ENCODE measurements at places on chromosomes 6 and 20. TPM values are rescaled to one million over a fixed set of nuclear protein-coding genes. Genes with fewer than 3 reads are reported as not detected.
A peak's percentile ranks its signal among the peaks of the same experiment; 100 is the strongest.

CARMIL1 gene
- 17.7 TPM for polyA plus RNA-seq

RPN2 gene
- 298 TPM for polyA plus RNA-seq

LPA gene
- 0.31 TPM for polyA plus RNA-seq

TBX18 gene
- not detected for polyA plus RNA-seq

OPRM1 gene
- polyA plus RNA-seq, result not detected

ATP9A gene
- polyA plus RNA-seq, result 0.11 TPM

CLPSL1 gene
- not detected for polyA plus RNA-seq

KIAA1755 gene
- polyA plus RNA-seq, result not detected

GJA10 gene
- not detected for polyA plus RNA-seq

GRCh38 chr6:135382182-135382628, 115.3 kb downstream of the AHI1 start:
- peak; percentile 37 for DNase-seq

DNA sequence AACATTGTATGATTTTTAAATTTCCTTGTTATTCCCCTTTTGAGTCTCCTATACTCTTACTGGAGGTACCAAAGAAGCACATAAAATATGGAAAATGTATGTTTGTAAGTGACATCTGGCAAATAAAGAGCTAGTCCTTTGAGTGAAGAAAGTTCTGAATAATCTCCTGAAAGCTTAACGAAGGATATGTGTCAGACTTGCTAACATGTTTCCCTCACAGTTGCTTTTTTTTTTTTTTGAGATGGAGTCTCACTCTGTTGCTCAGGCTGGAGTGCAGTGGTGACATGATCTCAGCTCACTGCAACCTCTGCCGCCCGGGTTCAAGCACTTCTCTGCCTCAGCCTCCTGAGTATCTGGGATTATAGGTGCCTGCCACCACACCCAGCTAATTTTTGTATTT, 63.6 kb downstream of the STK4 start:
- no peak for DNase-seq

DNA sequence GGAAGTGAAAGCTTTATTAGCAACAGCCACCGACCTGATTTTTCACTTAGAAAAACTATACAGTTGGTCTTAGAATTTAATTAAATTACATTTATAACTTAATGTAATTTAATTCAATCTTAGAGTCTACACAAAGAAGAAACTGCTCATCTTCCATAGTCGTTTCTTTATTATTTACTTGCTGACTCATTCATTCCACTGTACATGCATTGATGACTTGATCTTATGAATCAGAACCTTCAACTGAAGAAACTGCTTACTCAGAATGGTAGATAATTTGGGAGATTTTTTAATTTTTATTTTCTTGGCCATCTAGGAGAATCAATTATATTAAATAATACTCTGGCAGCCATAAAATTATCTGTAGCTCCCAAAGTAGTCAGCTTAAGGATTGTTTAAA, 1021.6 kb upstream of the FLRT3 start:
- DNase-seq, result no peak

GRCh38 chr20:38950254-38950653, 11.9 kb upstream of the DHX35 start:
- no peak for DNase-seq

- no peak for DNase-seq
Observed at GRCh38 chr20:21564127-21564773, 50.4 kb upstream of the NKX2-2 start.

DNA sequence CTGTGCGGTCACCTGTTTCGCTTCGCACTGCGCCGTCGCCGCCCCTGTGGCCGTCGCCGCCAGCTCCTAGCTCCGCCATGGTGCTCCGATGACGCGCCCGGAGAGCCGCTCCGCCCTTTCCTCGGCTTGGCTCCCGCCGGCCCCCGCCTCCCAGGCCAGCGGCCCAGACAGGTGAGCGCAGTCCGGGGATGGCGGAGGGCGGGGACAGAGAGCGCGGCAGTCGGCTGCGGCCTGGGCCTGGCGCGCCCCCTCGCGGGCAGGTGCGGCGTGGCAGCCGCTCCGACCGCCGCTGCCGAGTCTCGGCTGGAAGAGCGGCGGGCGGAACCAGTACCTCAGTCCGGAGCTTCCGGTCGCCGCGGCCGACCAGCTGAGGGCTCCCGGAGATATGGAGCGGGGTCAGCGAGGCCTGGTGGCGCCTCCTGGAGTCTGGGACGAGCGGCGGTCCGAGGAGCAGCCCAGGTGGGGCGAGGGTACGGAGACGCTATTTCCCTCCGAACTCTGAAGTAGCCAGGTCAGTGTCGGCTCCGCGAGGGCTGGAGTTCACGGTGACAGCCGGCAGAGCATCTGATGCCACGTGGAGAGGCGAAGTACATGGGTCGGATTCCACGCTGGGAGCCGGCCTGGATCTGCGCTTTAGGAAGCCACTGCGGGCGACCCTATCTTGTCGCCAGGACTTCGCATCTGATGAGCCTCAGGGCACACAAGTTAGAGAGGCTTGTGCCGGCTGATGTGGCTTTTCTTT, at the start of gene MAP7:
TSS of gene MAP7 (minus strand) at position 93 of the 742 bp plus-strand sequence. CDS start at position 79, 14 bp downstream.
- no peak for DNase-seq

DNA sequence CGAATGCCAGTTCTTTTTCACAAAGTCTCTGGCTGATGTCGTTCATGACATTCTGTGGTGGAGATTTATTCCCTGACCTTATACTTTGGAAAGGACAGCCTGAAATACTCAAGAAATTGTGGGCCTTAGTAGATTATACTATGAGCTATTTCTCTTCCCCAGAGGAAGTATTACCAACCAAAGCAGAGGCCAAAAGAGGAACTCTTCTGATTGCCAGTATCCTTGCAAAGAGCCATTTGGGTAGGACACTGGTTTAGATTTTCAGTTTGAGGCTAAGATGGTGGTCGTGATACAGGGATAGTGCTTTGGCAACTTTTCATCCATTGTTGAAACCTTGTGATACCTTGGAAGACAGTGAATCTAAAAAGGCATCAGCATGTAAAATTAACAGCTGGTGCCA, 327.3 kb downstream of the HACE1 start:
- DNase-seq, result no peak

GRCh38 chr20:19880256-19881079, 122.4 kb downstream of the RIN2 start:
- no peak for DNase-seq

- no peak for DNase-seq
Observed at GRCh38 chr20:60053125-60053817, 95.0 kb downstream of the CDH26 start.

DNA sequence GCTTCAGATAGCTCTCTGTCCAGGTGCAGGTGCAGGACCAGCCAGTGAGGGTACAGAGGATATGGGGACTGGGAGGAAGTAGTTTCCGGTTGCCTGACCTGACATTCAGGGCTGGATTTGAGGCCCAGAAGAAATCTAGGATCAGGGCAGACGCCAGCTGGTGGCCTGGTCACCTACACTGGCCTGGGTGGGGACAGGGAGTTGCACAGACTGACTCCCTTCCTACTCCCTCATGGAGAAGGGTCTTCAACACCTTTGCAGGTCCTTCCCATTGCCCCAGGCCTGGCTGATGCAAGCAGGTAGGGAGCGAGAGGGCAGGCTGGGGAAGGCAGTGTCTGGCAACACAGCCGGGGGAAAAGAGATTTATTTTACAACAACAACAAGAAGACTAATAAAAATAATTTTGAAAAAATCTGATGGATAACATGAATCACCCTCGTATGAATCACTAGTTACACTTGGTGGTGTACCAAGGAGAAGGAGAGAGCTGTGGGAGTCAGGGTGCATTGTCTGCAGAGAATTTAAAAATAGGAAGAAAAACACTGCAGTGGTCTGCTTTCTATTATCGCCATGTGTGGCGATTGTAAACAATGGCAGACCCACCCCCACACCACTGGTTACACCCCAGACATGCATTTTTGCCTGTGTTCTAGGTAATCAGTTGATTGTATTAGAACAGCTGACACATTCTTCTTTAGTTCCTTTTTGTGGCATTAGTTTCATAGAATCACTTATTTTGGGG, 62.3 kb upstream of the SNX9 start:
- DNase-seq, result no peak

DNA sequence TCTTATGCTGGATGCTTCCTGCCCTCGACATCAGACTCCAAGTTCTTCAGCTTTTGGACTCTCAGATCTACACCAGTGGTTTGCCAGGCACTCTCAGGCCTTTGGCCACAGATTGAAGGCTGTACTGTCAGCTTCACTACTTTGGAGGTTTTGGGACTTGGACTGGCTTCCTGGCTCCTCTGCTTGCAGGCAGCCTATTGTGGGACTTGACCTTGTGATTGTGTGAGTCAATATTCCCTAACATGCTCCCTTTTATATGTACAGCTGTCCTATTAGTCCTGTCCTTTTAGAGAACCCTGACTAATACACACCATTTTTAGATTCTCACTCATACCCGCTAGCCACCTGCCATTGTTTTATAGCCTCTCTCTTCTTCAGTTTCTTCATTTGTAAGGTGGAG, 382.1 kb upstream of the TSHZ2 start:
- no peak for DNase-seq

- DNase-seq, result no peak
Observed at GRCh38 chr20:57175397-57176010, 90.9 kb downstream of the BMP7 start.

- DNase-seq, result no peak
Observed at GRCh38 chr6:37187321-37188022, 17.5 kb downstream of the PIM1 start.

GRCh38 chr6:162069995-162070394, 657.6 kb downstream of the PRKN start:
- no peak for DNase-seq

GRCh38 chr20:11807054-11808048, 110.3 kb upstream of the BTBD3 start:
- DNase-seq, result no peak

GRCh38 chr6:113632220-113632864, 224.8 kb upstream of the MARCKS start:
- peak; percentile 91 for DNase-seq

- no peak for DNase-seq
Observed at GRCh38 chr6:104462811-104463599, 396.7 kb downstream of the HACE1 start.

DNA sequence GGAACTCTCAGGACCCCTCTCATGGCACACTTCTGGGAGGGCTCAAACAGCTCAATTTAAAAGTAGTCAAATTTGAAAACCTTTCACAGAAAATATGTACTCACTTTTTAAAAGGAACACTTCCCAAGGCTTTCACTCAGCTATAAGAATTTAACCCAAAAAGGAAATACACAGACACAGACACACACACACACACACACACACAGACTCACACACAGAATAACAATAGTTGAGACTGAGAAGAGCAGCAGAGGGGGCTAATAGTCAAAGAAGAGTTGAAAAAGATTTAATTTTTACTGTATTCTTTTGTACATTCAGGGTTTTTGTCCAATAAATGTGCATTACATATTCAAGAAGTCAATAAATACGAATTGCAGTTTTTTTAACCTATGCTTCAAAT, 211.4 kb downstream of the HACE1 start:
- no peak for DNase-seq
